Stimulated activated CD8-positive, alpha-beta memory T cell treated with anti-CD3 and anti-CD28 coated beads, Interleukin-15, amount 100 ng/mL, for 1 hour (primary cell): ENCODE measurements at places on chromosomes 2 and 18.

DNA sequence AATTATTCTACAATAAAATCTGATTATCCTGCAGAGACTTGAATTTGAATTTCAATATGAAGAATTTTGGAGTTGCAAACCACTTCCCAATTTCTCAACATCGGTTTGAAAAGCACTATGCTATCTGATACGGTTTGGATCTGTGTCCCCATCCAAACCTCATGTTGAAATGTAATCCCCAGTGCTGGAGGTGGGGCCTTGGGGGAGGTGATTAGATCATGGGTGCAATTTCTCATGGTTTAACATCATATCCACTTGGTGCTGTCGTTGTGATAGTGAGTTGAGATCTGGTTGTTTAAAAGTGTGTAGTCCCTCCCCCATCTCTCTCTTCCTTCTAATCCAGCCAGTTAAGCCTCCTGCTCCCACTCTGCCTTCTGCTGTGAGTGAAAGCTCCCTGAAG, 205.7 kb downstream of the NBAS start:
- no peak for DNase-seq

GRCh38 chr2:165874445-165875039, 79.0 kb downstream of the TTC21B start:
- no peak for DNase-seq

- no peak for DNase-seq
Observed at GRCh38 chr18:44178476-44178875, 502.2 kb upstream of the SETBP1 start.

DNA sequence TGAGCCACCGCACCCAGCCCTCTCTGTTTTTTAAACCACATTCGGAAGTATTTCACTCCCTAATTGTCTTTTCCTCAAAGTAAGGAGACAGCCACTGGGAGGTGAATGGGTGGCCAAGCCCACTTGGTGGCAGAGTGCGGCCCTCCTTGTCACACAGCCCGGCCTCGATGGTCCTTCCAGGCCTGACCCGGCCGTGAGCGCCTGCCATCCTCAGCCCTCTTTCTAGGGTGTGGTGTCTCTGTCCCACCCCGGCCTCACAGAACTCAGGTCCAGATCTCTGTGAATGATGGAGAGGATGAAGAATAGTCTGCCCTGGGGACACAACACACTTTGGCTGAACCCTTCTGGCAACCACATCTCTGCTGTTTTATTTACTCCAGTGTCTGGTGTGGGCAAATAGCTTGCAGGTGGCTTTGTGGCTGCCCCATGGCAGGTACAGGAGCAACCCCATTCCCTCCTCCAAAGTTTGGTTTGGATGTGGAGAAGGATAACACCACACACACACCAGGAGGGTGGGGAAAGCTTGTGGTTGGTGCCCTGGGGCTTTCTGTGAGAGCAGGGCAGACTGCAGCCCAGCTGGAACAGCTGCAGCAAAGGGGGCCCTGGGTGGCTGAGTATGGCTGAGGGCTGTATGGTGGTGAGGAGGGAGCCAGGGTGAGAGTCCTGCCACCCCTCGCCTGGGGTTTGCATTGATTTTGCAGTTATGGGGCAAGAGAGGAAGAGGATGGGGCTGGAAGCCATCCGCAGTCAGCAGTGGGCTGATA, 88.6 kb downstream of the FAM168B start:
- no peak for DNase-seq

DNA sequence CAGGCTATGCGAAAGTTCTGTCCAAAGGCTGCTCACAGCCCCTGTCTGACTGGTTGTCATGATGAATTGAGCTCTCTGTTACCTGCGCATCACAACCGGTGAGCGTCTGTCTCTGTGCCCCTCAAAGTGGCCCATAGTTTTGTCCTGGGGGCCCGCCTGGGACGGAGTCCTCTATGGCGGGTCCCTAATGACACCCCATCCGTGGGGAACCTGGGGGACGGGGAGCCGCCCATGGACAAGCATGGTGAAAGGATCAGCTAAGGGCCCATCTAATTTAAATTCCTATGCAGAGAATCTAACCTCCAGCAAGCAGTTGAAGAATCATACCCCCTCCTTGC, 473 bp downstream of the ELMOD3 start:
- DNase-seq = no peak

- no peak for DNase-seq
Observed at GRCh38 chr2:51065276-51065675, 33.3 kb upstream of the NRXN1 start.

DNA sequence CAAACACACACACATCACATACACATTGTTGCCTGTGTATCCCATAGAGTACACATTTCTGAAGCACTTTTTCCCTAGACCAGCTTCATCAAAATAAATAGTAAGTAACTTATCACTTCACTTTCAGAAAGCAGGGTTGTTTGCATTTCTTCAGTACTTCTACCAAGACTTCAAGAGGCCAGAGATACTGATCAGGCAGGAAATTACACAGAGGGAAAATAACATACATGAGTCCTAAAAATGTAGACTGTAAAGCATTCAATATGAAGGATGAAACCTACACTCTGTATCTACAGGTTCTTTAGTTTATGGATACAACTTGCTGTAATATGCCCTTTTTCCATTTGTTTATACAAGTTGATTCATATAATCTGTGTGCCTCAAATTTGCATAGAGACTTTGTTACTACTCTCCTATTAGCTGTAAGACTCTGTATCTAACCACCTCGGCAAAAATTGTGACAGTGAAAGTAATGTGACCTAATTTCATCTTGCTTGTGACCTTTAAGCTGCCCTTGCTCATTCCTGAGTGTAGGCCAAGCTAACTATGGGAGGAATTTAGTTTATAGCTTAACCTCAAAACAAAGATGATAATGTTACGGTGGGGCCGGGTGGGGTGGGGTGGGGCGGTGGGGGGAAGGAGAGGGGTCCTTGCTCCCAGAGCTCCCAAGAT, 228.9 kb upstream of the SPOPL start:
- no peak for DNase-seq

GRCh38 chr2:222933458-222933857, 72.6 kb downstream of the ACSL3 start:
- DNase-seq = no peak

DNA sequence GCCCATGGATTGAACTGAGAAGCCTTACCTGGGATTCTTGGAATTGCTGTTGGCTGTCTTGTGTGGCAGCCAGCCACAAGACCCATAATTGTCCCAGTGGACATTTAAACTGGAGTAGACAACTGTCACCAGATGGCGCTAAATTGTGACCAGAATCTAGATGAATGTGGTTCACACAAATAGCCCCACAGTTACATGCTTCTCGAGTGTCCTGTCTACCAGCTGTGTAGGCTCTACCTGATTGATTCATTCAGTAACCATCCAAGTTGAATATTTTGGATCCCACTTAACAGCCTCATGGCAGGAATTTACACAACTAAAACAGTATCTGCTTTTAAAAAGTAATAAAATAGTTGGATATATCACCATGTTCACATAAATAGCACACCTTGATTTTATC, 73.2 kb downstream of the MAP4K4 start:
- DNase-seq = no peak

GRCh38 chr2:258933-259332, 4.9 kb downstream of the SH3YL1 start:
- DNase-seq = no peak

DNA sequence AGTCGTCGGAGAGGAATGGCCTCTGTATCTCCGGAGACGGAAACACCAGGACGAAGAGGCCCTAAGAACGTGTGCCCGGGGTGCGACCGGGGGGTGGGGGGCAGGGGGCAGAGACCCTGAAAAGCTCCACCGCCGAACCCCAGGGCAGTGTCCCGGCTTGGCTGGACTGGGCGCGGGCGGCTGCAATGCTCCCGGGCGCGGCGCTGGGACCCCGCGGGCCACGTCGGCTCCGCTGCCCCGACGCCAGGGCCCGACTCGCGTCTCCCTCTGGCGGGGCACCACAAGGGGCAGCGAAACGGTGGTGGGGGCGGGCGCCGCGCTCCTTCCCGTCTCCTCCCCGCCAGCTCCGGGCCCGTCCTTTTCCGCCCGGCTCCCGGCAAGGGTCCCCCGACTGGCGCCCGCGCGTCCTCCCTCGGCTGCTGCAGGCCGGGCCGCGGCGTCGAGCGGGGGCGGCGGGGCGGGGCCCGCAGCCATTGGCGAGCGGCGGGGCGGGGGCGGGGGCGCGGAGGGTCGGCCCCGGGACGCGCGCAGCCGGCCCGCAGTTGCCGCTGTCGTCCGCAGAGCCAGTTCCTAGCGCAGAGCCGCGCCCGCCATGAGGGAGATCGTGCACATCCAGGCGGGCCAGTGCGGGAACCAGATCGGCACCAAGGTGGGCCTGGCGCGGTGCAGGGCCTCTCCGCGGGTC, at the start of gene TUBB6:
Gene TUBB6, plus strand, starts transcription at position 541 of the 685 bp plus-strand sequence. Its CDS starts 52 bp downstream, at position 593.
- DNase-seq = no peak

DNA sequence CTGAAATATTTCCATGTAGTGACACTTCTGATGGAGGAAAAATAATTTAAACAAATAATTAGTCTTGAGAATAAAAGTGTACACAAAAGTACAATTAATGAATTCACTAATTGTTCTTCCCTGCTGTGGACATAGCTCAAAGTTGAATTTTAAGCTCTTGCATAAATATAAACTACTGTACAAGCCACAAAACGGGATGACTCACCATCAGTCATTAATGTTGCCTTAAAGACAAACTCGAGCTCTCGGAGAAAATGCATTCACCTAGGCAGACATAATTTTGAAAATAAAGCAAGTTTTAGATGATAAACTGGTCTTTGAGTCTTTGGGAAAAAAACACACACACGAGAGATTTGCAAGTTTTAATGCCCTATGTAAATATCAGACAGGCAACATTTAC, 436.4 kb downstream of the ZNF521 start:
- DNase-seq = no peak

DNA sequence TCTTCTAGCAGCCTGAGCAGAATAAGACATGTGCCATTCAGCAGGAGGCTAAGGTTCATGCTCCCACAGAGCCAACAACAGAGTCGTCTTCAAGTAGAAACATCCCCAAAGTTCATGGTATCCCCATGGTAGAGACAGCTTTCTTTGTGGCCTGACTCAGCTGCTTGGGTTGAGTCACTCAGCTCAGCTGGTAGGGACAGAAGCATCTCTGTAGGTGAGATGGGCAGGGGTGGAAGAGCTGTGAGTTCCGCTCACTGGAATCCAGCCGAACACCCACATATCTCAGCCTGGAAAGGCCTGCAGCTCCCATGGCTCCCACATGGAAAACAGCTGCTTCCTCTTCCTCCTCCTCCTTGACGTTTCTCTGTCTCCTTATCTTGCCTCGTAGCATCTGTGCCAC, 792.7 kb downstream of the RNF144A start:
- DNase-seq = no peak

DNA sequence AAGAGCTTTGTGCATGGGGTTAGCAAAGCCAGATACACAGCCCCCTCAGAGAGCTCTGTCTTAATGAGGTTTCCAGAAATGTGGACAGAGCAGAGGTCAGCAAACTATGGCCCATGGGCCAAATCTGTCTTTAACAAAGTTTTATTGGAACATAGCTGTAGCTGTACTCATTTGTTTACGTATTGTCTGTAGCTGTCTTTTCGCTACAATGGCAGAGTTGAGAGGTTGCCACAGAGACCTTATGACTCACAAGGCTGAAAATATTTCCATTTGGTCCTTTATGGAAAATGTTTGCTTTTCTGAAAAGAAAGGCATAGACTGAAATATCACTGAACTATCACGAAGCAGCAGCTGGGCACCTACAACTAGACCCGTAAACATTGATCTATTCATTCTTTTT, 841.8 kb downstream of the SLC4A3 start:
- DNase-seq = no peak

DNA sequence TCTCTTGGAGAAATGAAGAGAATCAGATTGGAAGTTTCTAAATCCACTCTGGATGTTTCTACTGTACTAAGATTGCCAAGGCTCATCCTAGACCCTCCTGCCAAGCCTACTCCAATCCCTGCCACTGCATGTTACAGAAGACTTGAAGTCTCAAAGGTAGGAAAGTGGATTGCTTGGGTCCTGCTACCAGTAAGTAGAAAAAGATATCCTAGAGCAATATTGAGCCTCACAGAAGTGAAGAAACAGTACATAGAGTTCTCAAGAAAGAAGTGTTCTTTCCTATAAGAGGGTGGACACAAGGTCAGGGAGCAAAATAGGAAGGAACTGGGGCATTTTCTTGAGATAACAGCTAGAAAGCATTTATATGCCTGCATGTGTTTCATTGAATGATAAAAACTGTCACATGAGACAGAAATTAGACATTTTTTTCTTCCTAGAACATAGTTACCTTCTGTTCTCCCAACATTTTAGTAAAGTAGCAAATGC, 232.9 kb downstream of the RBM43 start:
- DNase-seq = no peak

DNA sequence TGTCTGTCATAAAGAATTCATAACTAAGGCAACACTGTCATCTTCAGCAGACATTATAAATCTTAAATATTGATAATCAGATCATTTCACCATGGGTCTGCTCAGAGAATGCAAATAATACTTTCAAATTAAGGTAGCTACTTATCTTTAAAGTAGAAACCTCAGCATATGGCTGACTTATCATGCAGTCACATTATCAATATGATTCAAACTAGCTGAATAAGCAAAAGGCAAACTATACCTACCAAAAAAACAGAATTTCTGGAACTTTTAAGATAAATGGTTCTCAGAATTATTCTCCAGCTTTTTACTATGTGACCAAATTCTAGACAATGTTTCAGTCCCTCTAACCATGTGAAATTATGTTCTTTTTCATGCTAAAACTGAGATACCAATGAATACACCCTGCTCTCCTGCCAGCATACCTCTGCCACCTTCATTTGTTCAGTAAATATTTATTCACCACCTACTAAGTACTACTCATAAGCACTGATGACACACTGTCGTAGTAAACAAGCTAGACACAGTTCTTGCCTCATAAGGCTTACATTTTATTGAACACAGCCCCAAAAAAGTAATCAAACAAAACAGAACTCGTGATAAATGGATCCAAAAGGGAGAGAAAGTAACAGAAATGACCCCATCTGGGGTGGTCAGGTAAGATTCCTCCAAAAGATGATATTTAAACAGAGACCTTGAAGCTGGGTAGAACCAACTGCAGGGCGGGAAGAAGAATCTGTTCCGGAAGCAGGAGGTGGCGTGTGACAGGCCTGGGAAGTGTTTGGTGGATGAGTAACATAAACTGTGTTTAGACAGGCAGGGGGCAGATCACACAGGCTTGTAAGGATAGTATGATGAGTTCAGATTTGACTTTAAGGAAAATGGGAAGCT, 17.7 kb downstream of the SPIRE1 start:
- DNase-seq = no peak

GRCh38 chr2:133063775-133064174, 393.8 kb upstream of the LYPD1 start:
- no peak for DNase-seq

GRCh38 chr2:21591926-21592325, 468.2 kb downstream of the TDRD15 start:
- DNase-seq = no peak

DNA sequence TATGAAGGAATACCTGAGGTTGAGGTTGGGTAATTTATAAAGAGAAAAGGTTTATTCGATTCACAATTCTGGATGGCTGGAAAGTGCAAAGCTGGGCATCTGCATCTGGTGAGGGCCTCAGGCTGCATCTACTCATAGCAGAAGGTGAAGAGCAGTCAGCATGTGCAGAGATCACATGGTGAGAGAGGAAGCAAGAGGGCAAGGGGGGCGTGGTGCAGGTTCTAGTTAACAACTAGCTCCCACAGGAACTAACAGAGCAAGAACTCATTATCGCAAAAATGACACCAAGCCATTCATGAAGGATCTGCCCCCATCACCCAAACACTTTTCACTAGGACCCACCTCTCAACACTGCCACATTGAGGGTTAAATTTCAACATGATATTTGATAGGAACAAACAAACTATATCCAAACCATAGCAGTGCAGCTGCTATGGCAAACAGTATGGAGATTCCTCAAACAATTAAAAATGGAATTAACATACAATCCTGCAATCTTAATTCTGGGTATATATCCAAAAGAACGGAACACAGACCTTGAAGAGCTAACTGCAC, 72.8 kb upstream of the LDLRAD4 start:
- no peak for DNase-seq

- DNase-seq = no peak
Observed at GRCh38 chr2:52976143-52976949, 791.3 kb upstream of the CHAC2 start.
